ENCODE measurements at places on chromosomes 1 and 21.

DNA sequence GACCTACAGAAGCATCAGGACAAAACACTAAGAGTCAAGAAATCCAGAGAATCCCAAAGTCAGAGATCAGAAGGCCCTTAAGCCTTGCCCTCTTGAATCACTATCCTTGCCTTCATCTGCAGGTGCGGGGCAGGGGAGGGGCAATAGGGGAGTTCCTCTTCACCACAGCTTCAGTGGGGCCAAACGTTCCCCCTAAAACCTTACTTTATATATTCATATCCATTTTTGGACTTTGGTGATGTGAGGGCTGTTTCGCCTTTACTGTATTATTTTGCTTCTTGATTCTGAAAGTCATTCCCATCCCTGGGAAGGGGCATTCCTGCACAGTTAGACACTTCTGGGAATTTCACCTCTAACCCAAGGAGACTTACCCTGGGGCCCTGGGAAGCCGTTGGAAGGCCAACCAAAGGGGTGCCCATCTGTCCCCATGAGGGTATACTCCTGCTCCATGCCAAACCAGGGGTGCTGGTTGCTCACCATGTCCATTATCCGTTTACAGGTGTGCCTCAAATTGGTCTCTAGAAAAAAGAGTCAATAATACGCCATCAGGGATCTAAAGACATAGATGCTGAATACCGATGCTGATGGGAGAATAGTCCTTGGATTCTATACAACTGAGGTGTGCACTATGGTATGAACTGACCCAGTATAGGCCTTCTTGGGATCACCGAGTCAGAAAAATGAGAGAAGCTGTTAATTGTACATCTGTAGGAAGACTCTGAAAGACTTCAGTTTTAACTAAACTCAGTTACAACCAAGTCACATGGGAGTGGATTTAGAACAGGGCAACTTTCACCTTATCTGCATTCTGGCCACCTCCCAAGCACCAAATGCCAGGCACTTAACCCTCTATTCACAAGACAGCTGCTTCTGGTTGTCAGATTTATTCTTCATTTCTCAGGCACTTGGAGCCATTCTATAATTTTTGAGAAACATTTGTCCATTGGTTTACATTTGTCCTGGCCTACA is 5.4 kb downstream of the GLUL start:
- no peak for DNase-seq

DNA sequence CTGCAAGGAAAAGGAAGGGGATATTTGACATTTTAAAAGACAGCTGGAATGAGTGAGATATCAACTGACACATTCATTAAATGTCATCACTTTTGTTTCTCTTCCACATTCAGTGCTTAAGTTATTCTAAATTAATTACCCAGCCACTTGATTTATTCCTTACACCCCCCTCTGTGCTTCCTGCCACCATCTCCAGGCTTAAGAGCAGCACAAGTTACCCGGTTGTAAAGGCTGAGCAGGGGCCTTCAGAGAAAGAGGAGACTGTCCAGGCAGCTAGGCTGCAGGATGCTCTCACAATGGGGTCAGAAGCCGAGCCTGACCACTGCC is 71.4 kb downstream of the SYT6 start:
- DNase-seq, result no peak

- DNase-seq, result no peak
Measured at GRCh38 chr21:16571594-16571993, 841.8 kb downstream of the USP25 start.

- DNase-seq, result no peak
Measured at GRCh38 chr1:155474146-155474545, 88.5 kb downstream of the ASH1L start.

GRCh38 chr1:33338048-33338439 is 17.1 kb upstream of the A3GALT2 start:
- DNase-seq, result no peak

DNA sequence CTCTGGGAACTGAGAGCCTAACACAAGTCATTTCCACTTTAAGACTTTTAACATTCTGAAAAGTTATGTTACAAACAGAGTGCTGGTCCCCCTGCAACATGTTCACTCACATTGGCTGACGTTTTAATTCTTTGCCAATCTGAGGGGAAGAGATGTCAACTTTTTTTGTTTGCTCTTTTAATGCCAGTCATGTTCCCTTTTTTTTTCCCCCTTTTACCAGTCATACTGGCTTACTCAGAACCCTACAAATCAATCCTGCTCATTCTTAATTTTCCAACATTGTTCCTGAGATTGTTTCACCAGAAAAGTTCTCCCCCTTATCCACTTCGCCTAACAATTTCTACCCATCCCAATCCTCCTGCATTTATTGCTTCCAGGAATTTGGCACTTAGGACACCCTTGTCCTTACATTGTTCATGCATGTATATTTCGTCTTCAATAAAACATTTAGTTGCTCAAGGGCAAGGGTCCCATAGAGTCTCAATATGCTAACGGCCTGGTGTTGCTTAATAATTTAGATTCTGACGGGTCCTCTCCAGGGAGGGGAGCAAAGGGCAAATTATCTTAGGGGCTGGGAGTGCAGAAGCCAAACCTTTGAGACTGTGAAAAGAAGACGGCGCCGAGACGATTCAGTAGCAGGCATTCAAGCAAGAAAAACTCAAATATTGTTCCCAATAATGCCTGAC is 624 bp upstream of the CR1L start:
- DNase-seq, result no peak

- no peak for DNase-seq
Measured at GRCh38 chr1:15017120-15017519, 136.4 kb upstream of the TMEM51 start.

- DNase-seq, result no peak
Measured at GRCh38 chr1:78032996-78033796, 12.6 kb upstream of the GIPC2 start.

DNA sequence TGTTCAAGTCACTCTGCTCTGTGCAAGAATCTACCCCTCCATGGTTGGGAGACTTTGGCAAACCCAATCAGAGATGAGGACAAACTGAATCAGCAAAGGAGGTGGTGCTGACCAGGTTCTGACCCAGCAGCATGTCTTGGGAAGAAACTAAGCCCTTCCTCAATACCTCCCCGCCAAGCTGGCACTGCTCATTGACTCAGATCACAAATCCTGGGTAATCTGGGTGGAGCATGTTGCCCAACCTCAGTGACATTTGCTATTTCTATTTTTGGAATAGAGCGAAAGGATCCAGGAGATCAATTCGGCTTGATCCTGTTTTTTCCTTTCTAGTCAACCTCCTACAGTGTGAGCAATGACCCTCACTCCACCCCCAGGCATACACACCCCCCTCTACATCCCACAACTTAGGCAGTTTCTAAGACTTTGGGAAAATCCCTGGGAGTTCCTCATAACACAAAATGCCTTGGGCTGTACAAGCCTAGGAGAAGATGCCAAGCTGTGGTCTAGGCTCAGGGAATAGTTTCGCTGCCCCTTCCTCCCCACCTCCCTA is 166.8 kb upstream of the KCNJ6 start:
- DNase-seq, result no peak

DNA sequence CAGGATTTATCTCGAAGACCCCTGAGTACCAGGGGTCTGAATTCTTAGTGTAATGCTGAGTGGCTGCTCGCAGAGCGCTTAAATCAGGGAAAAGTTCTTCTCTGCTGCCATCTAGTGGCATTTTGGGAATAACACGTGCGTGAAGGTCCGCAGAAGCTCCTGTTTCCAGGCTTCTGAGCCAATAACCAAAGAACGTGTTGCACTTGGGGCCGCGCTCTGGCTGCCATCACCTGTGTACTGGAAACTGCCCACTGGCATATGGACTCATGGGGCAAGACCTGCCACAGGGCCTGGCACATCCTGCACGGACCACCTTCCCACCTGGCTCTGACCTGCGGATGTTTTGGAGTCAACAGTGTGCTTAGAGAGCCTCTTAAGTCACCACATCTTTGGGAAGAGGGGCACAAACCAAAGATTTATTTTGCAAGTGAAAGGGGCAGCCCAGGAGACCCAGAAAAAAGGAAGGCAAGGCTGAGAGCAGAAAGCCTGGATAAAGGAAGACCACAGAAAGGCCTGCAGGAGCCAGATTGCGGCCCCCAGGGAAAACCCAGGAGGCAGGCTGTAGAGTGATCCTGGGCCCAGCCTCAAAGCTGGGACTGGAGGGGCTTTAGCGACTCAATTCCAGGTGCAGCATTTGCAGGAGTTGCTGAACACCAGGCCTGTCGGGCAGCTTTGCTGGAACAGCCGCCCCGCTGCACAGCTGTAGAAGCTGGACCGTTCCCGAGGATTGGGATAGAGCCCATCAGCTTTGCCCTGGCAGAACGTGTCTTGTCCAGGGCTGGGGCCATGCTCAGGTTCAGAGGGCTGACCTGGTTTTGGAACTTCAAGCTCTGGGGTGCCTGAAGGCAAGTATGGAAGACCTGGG is 13.0 kb downstream of the CHIT1 start:
- DNase-seq, result peak; percentile 20

- DNase-seq, result no peak
Measured at GRCh38 chr1:17881761-17882160, 126.6 kb downstream of the ACTL8 start.

- DNase-seq, result no peak
Measured at GRCh38 chr21:32096411-32096810, 182.4 kb downstream of the MIS18A start.

GRCh38 chr1:192260076-192260475 is 56.7 kb upstream of the RGS21 start:
- DNase-seq, result no peak

- DNase-seq, result no peak
Measured at GRCh38 chr1:55233145-55233777, 18.1 kb upstream of the USP24 start.

GRCh38 chr1:76343356-76343755 is 268.8 kb downstream of the ST6GALNAC3 start:
- DNase-seq, result no peak

DNA sequence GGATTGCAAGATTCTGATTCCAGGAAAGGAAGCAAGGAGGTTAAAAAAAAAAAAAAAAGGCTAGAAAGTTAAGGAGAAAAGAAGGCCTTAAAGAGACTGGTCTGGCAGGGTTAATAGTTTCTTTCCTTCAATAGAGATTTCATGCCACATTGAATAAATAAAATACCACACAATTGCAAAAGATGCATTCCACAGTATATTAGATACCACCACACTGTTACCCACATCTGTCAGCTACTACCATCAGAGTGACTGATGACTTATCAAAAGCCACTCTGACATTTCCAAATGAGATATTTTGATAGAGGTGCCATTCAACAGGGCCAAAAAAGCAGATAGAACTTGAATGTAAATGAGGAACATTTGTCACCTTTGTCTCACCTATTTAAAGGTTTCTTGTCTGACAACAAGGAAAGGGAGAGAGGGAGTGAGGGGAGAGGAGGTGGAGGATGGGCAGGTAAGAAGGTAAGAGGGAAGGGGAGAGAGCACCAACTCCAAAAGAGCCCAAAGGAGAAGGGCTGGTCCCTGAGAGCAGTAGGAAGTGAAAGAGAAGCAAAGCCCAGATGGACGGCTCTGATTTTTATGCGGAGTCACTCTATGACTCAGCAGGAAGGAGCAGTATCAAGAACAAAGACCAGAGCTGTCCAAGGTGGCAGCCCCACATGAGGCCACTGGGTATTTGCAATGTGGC is 38.3 kb downstream of the LRRN2 start:
- no peak for DNase-seq

DNA sequence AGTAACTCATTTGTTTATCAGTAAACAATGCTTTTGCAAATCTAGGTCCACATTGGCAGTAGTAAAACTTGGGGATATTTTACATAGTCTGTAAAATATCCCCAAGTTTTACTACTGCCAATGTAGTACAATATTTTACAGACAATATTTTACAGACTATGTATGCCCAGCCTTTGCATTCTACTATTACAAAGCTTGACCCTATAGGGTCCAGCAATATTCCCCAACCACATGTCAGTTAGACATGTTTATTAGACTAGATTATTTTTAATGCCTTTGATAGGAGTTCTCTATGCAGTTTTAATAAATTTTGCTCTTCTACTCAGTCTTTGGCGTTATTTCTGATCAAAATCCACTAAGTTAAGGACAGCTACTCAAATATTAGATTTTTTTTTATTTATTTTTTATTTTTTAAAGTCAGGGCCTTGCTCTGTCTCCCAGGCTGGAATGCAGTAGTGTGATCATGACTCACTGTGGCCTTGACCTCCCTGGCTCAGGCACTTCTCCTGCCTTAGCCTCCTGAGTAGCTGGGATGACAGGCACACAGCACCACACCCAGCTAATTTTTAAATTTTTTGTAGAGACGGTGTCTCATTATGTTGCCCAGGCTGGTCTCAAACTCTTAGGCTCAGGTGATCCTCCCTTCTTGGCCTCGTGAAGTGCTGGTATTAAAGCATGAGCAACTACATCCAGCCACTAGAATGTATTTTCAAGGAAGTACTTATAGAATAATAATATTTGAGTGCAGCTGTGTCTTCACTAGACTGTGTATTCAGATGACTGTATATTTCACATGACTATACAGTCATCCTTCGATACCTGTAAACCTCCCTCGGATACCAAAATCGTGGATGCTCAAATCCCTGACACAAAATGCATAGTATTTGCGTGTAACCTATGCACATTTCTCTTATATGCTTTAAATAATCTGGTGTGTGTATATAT is 19.8 kb downstream of the MIER1 start:
- DNase-seq, result no peak

- DNase-seq, result no peak
Measured at GRCh38 chr1:116889380-116889779, 20.3 kb upstream of the PTGFRN start.

GRCh38 chr21:28683982-28684752 is 308.5 kb downstream of the LTN1 start:
- no peak for DNase-seq

GRCh38 chr1:19042675-19043578 is 86.5 kb upstream of the IFFO2 start:
- DNase-seq, result no peak

- no peak for DNase-seq
Measured at GRCh38 chr1:102219463-102219862, 222.7 kb upstream of the OLFM3 start.

GRCh38 chr1:157073944-157074685 is 25.5 kb downstream of the ETV3L start:
- no peak for DNase-seq

- DNase-seq, result no peak
Measured at GRCh38 chr1:215276582-215276981, 194.0 kb downstream of the KCNK2 start.

DNA sequence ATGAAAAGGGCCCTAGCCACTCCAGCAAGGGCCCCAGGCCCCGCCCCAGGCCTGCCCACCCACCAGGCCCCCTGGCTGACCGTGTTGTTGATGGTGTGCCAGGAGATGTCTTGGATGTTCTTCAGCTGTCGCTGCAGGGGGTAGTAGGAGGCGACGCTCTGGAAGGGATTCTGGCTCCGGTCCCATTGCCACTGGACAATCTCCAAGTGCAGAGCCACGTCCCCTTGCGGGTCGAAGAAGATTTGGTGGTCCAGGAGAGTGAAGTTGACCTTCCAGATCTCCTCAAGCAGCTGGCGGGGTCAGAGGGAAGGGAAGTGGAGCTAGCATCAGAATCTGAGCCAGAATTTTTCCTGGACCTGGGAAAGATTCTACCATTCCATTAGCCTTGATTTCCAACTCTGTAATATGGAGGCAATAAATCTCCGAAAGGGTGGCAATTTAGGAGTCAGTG is 10.2 kb downstream of the TAS1R2 start:
- no peak for DNase-seq
